SK-N-DZ (cell line): ENCODE measurements at places on chromosomes 1 and 21.

DNA sequence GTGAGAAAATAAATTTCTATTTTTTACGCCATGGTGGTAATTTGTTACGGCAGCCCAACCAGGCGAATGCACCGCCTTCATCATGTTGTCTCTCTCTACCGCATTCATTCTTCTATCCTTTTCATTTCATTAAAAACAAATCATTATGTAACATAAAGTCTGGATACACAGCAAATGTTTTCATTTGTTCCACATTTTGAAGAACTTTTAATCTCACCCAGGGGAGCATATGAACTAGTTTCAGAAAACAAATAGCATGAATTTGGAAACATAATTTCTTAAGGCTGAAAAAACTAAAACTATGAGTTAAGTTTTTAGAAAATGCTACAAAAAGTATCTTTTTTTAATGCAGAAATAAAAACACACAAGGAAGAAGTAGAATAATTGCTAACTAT, 11.2 kb upstream of the OR2B11 start:
- no peak for DNase-seq

DNA sequence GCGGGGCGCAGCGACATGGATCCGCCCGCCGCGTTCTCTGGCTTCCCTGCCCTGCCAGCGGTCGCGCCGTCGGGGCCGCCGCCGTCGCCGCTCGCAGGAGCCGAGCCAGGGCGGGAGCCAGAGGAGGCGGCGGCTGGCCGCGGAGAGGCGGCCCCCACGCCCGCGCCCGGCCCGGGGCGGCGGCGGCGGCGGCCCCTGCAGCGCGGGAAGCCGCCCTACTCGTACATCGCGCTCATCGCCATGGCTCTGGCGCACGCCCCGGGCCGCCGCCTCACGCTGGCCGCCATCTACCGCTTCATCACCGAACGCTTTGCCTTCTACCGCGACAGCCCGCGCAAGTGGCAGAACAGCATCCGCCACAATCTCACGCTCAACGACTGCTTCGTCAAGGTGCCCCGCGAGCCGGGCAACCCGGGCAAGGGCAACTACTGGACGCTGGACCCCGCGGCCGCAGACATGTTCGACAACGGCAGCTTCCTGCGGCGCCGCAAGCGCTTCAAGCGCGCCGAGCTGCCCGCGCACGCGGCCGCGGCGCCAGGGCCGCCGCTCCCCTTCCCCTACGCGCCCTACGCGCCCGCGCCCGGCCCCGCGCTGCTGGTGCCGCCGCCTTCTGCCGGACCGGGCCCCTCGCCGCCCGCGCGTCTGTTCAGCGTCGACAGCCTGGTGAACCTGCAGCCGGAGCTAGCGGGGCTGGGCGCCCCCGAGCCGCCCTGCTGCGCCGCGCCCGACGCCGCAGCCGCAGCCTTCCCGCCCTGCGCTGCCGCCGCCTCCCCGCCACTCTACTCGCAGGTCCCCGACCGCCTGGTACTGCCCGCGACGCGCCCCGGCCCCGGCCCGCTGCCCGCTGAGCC, 459 bp downstream of the FOXE3 start:
- DNase-seq: no peak

DNA sequence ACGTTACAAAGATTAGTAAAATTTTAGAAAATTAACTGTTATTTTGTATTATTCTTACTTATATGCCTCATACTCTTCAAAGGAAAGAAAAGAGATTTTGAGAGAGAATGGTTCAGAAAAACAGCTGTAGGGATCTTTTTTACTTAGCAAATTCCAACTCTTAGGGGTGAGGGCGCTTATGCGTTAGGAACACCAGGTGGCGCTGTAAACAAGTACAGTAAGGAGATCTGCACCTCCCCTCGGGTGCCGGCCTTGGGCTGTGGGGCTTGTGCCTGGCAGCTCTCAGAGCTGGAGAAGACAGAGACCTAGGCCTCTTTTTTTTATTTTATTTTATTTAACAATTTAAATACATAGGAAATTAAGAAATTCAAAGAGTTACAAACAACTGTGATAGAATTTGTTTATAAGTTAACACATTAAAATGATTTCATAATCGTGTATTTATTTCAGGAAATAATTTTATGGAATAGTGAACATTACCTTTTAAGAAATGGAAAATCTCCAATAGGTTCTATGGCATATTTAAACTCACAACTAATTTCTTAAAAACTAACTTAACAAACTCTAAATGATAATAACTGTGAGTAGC, 32.6 kb downstream of the UTP25 start:
- DNase-seq: peak; percentile 86

DNA sequence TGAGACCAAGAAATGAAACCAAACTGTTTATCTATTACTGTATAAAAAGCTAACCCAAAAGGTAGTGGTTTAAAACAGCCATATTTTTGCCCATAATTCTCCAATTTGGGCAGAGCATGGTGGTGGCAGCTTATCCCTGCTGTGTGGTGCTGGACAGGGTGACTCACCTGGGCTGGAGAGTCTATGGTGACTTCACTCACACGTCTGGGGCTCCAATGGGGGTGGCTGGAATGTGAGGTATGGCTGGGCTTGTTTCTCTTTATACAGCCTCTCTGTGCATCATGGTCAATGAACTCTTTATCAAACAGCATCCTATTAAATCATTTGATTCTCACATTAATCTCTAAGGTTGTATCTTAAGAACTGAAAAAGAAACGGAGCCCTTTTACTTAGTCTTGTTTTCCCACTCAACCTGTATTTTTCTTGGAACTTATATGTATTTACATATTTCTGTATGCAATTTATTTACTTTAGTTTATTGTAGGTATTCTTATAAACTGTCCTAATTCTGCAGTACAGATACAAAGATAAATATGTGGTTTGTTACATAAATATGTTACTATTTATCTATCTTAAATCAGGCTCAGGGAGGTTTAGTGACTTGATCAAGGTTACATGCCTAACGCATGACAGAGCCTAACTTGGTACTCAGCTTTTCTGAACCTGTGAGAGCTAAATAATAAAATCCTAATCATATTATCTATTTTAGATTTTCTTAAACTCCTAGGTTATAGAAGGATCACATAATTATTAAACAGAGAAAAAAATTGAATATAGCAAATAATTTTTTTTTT, 37.5 kb upstream of the WLS start:
- DNase-seq: no peak

DNA sequence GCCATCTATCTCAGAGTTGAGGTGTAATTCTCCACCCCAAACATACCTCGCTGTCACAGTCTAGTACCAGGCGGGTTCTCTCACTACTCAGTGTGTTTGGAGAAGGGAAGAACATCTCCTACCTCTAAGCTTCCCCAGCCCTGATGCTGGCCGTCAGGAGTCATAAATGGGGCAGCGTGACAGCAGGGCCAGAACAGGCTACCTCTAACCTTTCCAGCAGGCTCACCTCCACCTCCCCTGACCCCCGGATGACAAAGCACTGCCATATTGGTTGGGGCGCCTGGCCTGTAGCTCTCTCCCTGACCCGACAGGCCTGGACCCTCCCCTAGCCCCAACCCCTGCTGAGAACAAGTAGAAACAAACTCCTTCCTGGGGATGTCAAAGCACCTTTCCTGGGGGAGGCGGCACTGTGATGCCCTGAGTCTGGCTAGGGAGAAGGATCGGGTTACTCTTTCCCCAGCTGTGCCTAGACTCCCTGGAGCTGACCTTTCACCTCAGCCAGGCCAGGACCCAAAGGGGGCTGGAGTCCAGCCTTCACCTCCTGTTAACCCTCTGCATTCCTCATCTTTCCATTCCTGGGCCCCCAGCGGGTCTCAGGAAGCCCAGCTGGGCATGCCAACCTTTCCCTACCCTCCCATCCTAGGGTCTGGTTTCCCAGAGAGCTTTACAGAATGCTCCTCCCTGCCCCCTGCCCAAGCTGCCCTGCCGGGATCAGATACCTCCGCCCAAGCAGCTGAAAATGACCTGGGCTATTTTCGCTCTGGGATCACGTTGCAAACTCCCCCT, 34.2 kb downstream of the AHDC1 start:
- DNase-seq: no peak

DNA sequence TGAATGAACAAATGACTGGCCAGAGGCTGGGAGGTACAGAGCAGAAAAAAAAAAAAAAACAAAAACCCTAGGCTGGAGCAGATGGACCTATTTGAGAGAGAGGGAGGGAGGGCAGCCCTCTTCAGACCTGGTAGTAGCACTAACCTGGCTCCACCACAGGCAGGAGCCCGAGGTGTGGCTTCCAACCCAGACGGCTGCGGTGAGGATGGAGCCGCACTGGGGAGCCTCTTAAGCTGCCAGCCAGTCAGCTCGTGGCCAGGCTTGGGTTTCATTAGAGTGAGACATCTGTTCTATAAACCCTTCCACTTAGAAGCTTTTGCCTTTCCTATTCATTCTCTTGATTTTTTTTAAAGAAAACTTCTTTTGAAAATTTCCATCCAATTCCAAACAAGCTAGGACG, 16.8 kb downstream of the LGR6 start:
- no peak for DNase-seq

DNA sequence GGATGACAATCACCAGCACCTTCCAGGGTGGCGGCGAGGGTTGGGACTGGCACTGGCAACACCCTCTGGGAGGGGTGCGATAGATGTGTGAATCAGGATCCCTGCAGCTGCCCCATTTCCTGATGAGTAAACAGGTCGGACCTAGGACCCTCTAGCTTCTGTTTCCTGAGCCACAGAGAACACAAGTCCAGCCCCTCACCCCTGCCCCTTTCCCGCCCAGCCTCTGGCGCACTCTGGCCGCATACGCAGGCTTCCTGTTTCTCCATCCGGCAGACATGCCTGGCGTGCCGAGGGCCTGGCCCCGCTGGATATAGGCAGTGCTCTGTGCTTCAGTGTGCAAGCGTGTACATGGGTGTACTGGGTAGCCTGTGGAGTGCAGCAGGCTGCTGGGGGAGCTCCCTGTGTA, 4.6 kb downstream of the PEAR1 start:
- no peak for DNase-seq

DNA sequence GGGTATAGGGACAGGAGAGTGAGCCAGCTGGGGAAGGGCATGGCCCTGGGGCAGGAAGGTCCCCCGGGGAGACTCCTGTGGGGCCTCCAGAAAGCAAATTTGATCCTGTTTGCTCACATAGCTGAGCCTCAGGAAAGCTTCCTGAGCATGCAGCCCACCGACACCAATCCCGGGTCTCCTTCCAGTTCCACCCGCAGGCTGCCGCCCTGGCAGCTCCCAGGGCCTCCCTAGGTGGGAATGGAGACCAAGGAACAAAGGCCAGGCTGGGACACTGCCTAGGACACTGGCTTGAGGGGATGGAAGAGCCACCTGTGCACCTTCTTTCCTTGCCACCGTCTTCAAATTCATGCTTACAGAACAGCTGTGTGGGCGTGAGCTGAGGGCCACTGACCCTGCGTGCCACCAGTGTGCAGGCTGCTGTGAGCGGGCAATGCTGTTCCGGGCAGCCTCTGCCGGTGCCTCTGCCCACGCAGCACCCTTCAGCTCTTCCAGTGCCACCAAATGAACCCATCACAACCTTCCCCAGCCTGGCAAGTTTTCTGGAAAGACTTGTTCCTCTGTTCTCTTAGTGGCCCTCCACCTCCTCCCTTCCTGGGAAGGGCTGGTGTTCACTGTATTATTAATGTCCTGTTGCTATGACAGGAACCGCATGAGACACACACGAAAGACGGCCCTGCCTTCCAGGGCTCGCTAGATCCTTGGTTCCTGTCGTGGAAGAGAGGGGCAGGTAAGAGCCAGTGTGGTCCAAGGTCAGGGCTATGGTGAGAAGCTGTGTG, 53.6 kb downstream of the ACBD3 start:
- no peak for DNase-seq

- DNase-seq: no peak
Measured at GRCh38 chr1:54380290-54380882, 25.8 kb downstream of the SSBP3 start.

GRCh38 chr1:243234978-243235647, 20.0 kb downstream of the CEP170 start:
- DNase-seq: no peak

DNA sequence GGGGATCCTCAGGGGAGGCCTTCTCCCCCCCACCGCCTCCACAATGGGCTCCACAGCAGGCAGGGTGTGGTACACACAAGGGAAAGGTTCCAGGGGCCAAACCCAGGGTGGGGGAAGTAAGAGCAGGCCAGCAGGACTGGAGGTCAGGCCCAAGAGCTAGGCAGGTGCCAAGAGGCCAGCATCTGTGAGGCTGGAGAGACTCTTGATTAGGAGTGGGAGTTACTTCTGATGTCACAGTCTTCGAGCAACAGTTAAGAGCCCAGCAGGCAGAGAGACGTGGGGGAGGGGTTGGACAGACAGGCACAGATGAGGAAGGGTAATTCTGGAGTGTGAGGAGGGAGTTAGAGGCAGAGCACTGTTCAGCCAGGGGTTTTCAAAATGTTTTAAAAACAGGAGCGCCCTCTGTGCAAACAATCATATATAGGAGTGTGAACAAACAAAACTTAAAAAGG, 55.8 kb downstream of the SLC9A1 start:
- DNase-seq: peak; percentile 78

- DNase-seq: peak; percentile 22
Measured at GRCh38 chr1:79714664-79715063, 708.1 kb upstream of the ADGRL4 start.

DNA sequence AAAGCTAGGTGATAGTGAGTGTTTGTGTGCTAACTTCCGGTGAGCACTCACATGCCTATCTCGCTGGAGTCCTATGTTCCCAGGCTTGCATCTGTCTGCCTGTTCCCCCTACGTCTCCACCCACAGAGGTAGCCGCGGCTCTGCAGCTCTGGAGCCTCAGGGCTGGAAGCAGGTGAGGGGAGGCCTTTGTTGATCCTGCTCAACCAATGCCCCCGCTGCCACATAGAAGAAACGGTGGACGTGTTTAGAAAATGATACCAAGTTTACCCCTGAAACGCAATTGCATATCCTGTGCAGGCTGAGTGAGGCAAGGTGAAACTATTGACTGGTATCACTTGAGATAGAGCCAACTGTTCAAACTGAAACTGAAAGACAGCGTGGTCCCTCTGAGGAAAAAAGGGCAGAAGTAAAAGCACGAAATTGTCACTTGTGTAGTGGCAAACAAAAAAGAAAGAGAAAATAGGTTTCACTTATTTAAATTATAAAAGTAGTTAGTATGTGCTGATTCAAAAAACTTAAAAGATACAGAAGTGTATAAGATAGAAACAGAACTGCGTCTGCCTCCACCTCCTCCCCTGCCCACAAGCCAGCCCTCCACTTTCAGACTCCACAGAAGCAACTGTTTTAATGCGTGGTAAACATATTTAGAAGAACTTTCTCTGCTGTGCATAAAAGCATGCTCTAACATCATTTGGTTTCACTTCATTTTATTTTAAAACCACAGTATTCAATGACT, 38.6 kb upstream of the ETS2 start:
- no peak for DNase-seq

GRCh38 chr1:3102641-3103040, 33.6 kb downstream of the PRDM16 start:
- DNase-seq: no peak

GRCh38 chr1:155167166-155168104, 5.7 kb downstream of the KRTCAP2 start:
- DNase-seq: peak; percentile 93

- no peak for DNase-seq
Measured at GRCh38 chr1:109114342-109114674, 393 bp downstream of the ELAPOR1 start.
